ENCODE measurements at places on chromosomes 7 and 10. TPM values are rescaled to one million over a fixed set of nuclear protein-coding genes. Genes with fewer than 3 reads are reported as not detected.
A peak's percentile ranks its signal among the peaks of the same experiment; 100 is the strongest.

ZNF503 gene
- total RNA-seq: 18.5 TPM

ZNF467 gene
- not detected for total RNA-seq

OR2A42 gene
- total RNA-seq: not detected

GRCh38 chr10:108388706-108389105 is 1224.2 kb upstream of the SORCS1 start:
- H3K4me3 ChIP-seq: no peak overlapping the region
- H3K27ac ChIP-seq: no peak overlapping the region
- DNase-seq: no peak
- no peaks in the 10 kb centered on the region for H3K36me3 ChIP-seq
- H3K27me3 ChIP-seq: no peaks in the 10 kb centered on the region
- no peaks in the 10 kb centered on the region for H3K4me1 ChIP-seq

DNA sequence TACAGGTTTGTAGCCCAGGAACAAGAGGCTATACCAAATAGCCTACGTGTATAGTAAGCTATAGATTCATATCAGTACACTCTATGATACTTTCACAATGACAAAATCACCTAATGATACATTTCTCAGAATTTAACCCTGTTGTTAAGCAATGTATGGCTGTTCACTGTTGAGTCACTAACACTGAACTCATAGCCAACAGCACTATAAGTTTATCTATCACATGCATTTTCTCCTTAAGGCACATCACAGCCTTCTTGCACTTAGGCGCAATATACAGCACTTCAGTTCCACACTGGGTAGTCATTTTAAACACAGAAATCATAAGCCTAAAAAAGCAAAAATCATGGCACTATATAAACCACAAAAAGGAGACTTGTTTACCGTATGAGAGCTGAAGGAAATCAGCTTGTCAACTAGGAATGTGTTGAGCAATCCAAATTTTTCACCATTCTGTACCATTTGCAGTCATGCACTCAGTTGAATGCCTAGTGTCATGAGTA is 45.6 kb downstream of the ZNF438 start:
- H3K27ac ChIP-seq: peak overlapping the region; percentile 74
- no peak overlapping the region for H3K4me3 ChIP-seq
- no peaks in the 10 kb centered on the region for H3K36me3 ChIP-seq
- peak; percentile 41 for DNase-seq
- H3K4me1 ChIP-seq: peaks cover 32% of the 10 kb centered on the region
- H3K27me3 ChIP-seq: no peaks in the 10 kb centered on the region

DNA sequence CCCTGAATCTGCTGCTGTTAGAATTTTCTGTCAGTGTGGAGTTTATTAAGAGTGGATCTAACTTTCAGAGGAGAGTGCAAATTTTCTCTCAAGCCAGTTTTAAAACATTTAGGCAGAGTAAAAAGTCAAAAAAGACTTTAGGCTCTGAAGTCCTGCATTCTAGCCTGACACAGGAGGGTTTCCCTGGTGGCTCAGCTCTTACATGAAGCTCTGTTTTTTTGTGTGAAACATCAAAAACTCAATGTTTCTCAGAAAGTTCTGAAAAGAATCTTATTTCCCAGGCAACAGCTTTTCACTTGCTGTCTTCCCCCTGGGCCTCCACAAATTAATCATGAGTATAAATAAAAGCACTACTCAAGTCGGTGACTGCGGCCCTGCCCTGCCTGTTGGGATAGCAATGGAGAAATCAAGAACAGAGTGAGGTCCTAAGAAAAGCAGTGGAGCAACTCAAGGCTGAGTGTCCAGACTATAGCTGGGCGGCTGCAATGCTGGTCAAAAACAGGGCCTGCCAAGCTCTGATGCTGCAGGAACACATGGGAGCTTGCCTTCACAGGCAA is 22.3 kb upstream of the WDR11 start:
- H3K36me3 ChIP-seq: no peaks in the 10 kb centered on the region
- DNase-seq: no peak
- no peak overlapping the region for H3K4me3 ChIP-seq
- H3K27me3 ChIP-seq: no peaks in the 10 kb centered on the region

DNA sequence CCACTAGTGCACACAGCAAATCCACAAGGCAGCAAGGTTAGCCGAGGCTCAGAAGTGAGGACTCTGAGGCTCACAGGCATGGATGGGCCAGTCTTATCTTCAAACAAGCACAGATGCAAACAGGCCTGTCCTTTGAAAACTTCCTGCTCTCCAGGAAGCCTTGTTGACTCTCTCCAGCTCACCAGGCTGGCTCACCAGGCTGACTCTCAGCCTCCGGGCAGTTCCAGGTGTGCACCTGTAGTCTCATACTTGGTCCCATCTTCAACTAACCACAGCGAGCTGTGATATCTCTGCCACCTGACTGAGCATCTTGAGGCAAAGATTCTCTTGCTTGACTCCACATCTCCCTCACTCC is 173.9 kb upstream of the ZMIZ1 start:
- no peak overlapping the region for H3K27ac ChIP-seq
- DNase-seq: no peak
- no peak overlapping the region for H3K4me3 ChIP-seq
- no peaks in the 10 kb centered on the region for H3K36me3 ChIP-seq
- peaks cover 43% of the 10 kb centered on the region for H3K27me3 ChIP-seq
- no peaks in the 10 kb centered on the region for H3K4me1 ChIP-seq

GPR85 gene
- total RNA-seq: 7.2 TPM

HOXA10 gene
- 43.1 TPM for total RNA-seq

LAMTOR4 gene
- 63.7 TPM for total RNA-seq

DNA sequence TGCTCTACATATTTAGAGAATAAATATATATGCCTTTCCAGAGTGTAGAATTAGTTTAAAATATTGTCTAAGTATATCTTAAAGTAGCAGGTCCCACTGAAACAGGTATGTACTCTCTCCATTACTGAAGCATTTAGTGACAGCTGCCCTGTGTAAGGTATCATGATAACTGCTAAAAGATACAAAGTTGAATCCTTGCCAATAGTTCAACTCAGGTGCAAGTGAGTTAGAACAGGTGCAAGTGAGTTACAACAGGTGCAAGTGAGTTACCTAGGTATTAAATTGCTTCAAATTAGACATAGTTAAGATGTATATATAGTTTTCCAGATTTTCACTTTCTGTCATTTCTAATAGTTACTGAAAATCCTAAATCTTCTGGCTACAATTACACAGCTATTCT is 119.1 kb downstream of the CNOT4 start:
- H3K27ac ChIP-seq: no peak overlapping the region
- no peaks in the 10 kb centered on the region for H3K27me3 ChIP-seq
- H3K4me3 ChIP-seq: no peak overlapping the region
- H3K4me1 ChIP-seq: peaks cover 4% of the 10 kb centered on the region
- no peak for DNase-seq

- H3K27me3 ChIP-seq: no peaks in the 10 kb centered on the region
- no peak for DNase-seq
- H3K27ac ChIP-seq: no peak overlapping the region
- H3K4me1 ChIP-seq: no peaks in the 10 kb centered on the region
Measured at GRCh38 chr10:100122780-100123179, 41.1 kb upstream of the CPN1 start.

- DNase-seq: no peak
- no peak overlapping the region for H3K4me3 ChIP-seq
- H3K36me3 ChIP-seq: no peaks in the 10 kb centered on the region
- peaks cover 3% of the 10 kb centered on the region for H3K27me3 ChIP-seq
Measured at GRCh38 chr10:90018819-90019218, 317.4 kb downstream of the KIF20B start.

DNA sequence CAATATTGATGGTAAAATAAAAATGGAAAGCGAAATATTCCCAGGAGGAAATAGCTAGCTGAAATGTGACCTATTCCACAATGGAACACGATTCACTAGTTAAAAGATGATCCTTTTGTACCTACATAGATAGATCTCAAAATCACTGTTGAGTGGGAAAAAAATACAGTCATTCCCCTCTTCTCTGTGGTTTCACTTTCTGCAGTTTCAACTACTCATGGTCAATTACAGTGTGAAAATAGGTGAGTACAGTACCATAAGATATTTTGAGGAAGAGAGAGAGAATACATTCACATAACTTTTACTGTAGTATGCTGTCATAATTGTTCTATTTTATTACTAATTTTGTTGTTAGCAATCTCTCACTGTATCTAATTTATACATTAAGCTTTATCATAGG is 56.0 kb upstream of the COL13A1 start:
- no peak overlapping the region for H3K4me3 ChIP-seq
- peaks cover 6% of the 10 kb centered on the region for H3K27me3 ChIP-seq
- no peaks in the 10 kb centered on the region for H3K36me3 ChIP-seq
- peaks cover 6% of the 10 kb centered on the region for H3K4me1 ChIP-seq
- H3K27ac ChIP-seq: no peak overlapping the region

DNA sequence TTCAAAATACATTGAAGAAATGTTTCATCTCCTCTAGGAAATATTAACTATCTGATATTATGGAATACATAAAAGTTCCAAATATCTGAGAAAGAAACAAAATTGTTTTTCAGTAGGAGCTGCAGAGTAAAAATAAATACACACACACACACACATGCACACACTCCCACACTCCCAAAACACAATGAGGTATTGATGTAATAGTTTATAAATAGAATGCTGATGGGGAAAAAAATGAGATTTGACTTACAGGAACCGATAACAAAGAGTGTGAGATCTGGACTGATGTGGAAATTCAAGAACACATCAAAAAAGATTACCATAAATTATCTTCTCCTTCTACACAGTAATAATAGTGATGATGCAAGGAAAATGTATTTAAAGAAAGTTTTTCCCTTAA is 438.0 kb upstream of the CELF2 start:
- no peaks in the 10 kb centered on the region for H3K27me3 ChIP-seq
- no peaks in the 10 kb centered on the region for H3K4me1 ChIP-seq
- no peak for DNase-seq
- no peak overlapping the region for H3K4me3 ChIP-seq
- H3K27ac ChIP-seq: no peak overlapping the region

- DNase-seq: no peak
- no peak overlapping the region for H3K27ac ChIP-seq
- H3K36me3 ChIP-seq: no peaks in the 10 kb centered on the region
- no peak overlapping the region for H3K4me3 ChIP-seq
- peaks cover 8% of the 10 kb centered on the region for H3K4me1 ChIP-seq
Measured at GRCh38 chr7:42886893-42887505, 24.9 kb downstream of the C7orf25 start.

FXYD4 gene
- not detected for total RNA-seq

CYP3A7 gene
- not detected for total RNA-seq

PON1 gene
- not detected for total RNA-seq

DNA sequence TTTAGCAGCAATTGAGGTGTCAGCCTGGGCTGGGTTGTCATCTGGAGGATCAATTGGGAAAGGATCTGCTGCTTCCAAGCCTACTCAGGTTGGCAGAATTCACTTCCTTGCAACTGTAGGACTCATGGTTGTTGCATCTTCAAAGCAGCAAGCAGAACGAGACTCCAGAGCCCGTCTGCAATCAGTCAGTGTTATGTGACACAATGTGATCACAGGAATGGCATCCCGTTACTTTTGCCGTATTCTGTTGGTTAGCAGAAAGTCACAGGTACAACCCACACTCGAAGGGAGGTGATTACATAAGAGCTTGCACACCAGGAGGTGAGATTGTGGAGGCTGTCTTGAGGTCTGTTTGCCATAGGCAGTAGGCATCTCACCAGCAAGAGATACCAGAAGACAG is 15.4 kb upstream of the LYZL1 start:
- DNase-seq: no peak
- no peak overlapping the region for H3K27ac ChIP-seq
- no peaks in the 10 kb centered on the region for H3K36me3 ChIP-seq
- H3K4me3 ChIP-seq: no peak overlapping the region
- H3K4me1 ChIP-seq: no peaks in the 10 kb centered on the region
- H3K27me3 ChIP-seq: peaks cover 17% of the 10 kb centered on the region

INA gene
- total RNA-seq: 0.29 TPM
